ENCODE measurements at places on chromosomes 3 and 15. TPM values are rescaled to one million over a fixed set of nuclear protein-coding genes. Genes with fewer than 3 reads are reported as not detected.

DNA sequence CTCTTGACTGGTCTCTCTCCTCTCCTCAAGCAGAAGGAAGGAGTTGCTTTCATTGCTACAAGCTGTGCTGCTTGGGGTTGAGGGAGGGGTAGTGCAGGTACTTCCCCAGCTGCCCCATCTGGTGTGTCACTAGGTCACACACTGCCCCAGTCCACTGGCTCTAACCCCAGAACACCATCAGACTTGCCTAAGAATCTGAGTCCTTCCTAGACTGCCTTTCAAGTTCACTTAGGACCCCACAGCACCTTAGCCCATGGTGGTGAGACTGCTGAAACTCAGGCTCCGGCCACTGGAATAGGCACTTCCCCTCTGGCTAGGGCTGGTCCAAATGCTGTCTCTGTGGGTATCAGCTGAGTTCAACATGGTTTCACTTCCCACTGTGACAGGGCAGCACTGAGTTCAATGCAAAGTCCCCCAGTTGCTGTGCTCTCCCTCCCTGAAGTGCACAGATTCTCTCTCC is 279.7 kb upstream of the GOLGA6L4 start:
- H3K27me3 ChIP-seq = peaks cover 8% of the 10 kb centered on the region
- no peak overlapping the region for H3K27ac ChIP-seq
- H3K4me1 ChIP-seq = no peaks in the 10 kb centered on the region
- DNase-seq = no peak
- H3K4me3 ChIP-seq = no peak overlapping the region

- H3K27me3 ChIP-seq = no peaks in the 10 kb centered on the region
- H3K36me3 ChIP-seq = peaks cover 8% of the 10 kb centered on the region
- no peak for DNase-seq
- H3K4me3 ChIP-seq = no peak overlapping the region
Observed at GRCh38 chr3:53023072-53023823, 22.6 kb downstream of the SFMBT1 start.

ARGFX gene
- total RNA-seq = not detected

DNA sequence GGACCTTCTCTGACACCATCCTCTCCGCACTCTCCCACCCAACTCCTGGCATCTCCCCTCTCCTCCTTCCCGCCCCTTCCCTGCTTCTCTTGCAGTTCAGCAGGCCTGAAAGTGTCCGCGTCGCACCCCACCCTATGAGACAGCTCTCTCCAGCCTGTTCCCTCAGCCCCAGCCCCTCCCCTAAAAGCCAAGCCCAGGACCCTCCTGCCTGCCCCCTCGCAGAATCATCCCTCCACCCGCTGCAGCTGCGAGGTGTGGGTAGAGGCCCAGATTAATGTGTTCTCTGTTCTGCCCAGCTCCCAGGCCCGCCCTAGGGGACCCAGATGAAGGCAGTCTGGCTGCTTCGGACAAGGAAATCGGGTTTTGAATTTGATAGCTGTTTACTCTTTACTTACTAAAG is 410 bp downstream of the PRR23E start:
- H3K36me3 ChIP-seq = no peaks in the 10 kb centered on the region
- H3K27me3 ChIP-seq = peaks cover 2% of the 10 kb centered on the region
- H3K4me3 ChIP-seq = no peak overlapping the region
- H3K27ac ChIP-seq = no peak overlapping the region
- H3K4me1 ChIP-seq = no peaks in the 10 kb centered on the region
- no peak for DNase-seq

DNA sequence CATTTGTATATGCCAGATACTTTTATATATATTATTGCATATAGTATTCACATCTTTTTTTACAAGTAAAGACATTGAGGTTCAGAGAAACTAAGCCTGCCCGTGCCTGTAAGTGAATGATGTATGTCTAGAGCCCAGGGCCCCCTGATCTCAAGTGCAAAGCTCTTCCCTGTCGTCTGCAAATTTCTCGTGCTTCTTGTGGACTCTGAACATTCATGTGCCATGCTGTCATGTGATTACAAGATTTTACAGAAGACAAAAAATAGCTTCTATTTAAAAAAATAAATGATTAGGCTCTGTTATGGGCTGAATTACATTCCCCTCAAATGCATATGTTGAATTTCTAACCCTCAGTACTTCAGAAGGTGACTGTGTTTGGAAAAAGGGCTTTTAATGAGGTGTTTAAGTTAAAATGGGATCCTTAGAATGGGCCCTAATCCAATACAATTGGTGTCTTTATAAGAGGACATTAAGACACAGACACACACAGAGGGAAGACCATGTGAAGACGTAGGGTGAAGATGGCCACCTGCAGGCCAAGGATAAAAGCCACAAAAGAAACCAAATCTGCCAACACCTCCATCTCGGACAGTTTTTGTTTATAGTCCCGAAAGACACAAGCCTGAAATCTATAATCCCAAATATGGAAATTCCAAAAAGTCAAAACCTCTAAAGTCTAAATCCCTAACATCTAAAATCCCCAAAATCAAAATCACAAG is 3.9 kb upstream of the MASP1 start:
- H3K4me1 ChIP-seq = no peaks in the 10 kb centered on the region
- H3K4me3 ChIP-seq = no peak overlapping the region
- DNase-seq = no peak
- H3K27ac ChIP-seq = no peak overlapping the region

DNA sequence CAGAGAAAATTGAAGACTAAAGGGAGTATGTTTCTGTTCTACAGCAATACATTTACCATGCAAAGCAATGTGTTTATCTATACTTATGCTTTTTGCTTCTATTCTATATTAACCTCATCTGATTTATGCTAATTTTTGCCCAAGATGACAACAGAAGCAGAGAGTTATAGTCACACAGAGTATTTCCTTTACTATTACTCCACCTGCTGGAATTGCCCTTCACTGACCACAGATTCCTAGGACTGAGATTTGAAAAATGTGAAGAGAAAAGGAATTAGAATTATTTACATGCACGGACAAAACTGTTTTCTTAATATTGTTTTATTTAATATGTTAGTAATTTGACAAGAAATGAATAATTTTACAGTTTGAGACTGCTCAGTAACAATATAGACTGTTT is 745.6 kb downstream of the VGLL3 start:
- no peaks in the 10 kb centered on the region for H3K36me3 ChIP-seq
- no peak overlapping the region for H3K4me3 ChIP-seq
- no peaks in the 10 kb centered on the region for H3K27me3 ChIP-seq
- no peak for DNase-seq

DNA sequence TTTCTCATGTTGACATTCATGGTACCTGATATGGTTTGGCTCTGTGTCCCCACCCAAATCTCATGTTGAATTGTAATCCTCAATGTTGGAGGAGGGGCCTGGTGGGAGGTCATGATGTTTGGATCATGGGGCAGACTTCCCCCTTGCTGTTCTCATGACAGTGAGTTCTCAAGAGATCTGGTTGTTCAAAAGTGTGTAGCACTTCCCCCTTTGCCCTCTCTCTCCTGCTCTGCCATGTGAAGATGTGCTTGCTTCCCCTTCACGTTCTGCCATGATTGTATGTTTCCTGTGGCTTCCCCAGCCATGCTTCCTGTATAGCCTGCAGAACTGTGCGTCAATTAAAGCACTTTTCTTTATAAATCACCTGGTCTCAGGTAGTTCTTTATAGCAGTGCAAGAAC is 3.3 kb upstream of the UBL7 start:
- peaks cover 44% of the 10 kb centered on the region for H3K4me1 ChIP-seq
- H3K27ac ChIP-seq = peak overlapping the region; percentile 41
- H3K36me3 ChIP-seq = peaks cover 43% of the 10 kb centered on the region
- no peaks in the 10 kb centered on the region for H3K27me3 ChIP-seq

DNA sequence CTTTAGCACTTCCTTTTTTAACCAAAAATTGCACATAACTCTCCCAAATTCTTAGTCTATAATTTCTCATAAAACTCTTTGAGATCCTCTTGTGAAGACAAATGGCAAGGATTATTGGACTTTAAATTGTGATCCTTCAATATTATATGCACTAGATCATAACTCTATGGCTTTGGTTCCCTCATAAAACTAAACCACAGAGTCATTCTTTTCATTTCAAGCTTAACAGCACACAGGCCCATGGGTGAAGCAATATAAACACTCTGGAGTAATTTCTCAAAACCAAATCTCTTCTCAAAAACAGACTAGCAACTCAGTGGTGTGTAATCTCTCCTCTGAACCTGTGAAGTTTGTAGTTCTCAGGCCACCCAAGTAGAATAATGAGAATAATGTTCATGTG is 171.0 kb upstream of the NECTIN3 start:
- H3K4me1 ChIP-seq = no peaks in the 10 kb centered on the region
- no peak overlapping the region for H3K27ac ChIP-seq
- H3K36me3 ChIP-seq = no peaks in the 10 kb centered on the region
- peaks cover 6% of the 10 kb centered on the region for H3K27me3 ChIP-seq
- DNase-seq = no peak

DNA sequence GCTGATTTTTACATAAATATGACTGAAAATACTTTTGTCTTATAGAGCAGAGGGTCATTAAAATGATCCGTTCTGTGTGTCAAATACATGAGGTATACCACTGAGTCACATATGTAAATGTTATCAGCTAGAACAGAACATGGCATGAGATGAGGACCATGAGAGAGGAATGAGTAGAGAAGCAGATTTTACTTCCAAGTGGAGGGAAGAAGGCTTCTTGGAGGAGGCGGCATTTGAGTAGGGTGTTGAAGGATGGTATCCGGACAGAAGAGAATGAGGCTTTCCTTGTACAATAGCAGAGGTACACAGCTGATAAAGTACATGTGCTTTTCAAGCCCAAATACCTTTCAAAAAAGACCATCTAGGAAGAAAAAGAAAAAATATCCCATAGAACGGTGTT is 4.8 kb downstream of the LIPC start:
- H3K4me1 ChIP-seq = peaks cover 14% of the 10 kb centered on the region
- no peak overlapping the region for H3K4me3 ChIP-seq
- no peaks in the 10 kb centered on the region for H3K36me3 ChIP-seq
- no peaks in the 10 kb centered on the region for H3K27me3 ChIP-seq
- DNase-seq = no peak

THPO gene
- not detected for total RNA-seq

NR1I2 gene
- total RNA-seq = 0.20 TPM

DNA sequence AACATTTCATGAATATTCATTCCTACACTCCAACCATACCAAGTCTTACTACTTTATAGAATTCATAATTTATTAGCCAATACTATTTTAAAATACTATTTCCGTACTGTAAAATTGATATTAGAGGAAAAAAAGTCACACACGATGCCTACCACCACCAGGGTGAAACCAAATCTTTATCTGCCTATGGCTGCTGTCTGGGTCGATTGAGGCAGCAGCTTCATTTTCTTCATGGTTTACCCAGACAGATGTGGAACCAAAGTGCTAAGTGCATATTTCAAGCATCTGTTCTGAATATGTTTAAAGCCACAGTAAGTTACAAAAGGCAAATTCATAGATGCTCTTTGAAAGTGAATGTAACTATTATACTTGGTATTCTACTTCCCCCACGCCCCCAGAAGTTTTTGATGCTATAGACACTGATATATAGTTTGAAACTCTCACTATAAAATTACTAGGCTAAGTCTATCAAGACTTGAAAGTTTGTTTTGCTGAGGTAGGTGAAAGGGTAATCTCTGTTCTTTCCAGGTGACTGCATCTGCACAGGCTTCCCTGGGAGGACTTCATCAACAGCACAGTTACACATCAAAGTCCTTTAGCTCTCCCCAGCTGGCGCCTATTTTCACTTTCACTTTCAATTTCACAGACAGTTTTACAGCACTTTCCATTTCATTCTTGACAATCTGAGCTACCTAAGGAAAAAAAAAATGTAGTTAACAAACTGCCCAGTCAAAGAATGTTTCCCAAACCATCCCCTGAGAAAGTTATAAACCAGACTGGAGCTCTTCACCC is 113.9 kb downstream of the POLQ start:
- H3K27me3 ChIP-seq = no peaks in the 10 kb centered on the region
- no peak overlapping the region for H3K4me3 ChIP-seq
- peaks cover 63% of the 10 kb centered on the region for H3K36me3 ChIP-seq
- H3K27ac ChIP-seq = peak overlapping the region; percentile 41

GALNT15 gene
- not detected for total RNA-seq

GRCh38 chr3:120449701-120450599 is 842 bp downstream of the FSTL1 start:
- H3K4me3 ChIP-seq = peak overlapping the region; percentile 69
- H3K36me3 ChIP-seq = no peaks in the 10 kb centered on the region
- H3K4me1 ChIP-seq = peaks cover 12% of the 10 kb centered on the region
- no peak overlapping the region for H3K27ac ChIP-seq

GCSAM gene
- total RNA-seq = 19.9 TPM

WDR93 gene
- not detected for total RNA-seq

KBTBD13 gene
- total RNA-seq = not detected

MYEF2 gene
- total RNA-seq = 27.1 TPM

NPAP1 gene
- total RNA-seq = not detected

DNA sequence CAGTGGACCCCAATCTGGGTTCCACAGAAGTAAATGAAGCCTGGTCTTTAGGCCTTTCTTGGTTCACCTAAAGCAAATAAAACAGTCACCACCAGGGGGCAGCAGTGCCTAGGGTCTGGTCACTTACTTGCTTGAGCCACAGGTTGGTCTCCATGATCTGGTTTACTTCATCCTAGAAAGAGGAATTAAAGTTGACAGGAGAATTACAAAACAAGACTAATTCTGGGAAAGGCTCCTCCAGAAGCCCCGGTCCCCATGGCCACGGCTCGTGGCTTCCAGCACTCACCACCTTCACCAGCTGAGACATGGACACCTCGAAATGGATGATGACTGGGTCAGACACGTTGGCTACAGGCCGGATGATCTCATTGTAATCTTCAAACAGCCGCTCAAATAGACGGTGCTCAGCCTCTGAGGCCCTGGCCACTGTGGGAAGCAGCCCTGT is 2.3 kb downstream of the CHRNA3 start:
- H3K36me3 ChIP-seq = no peaks in the 10 kb centered on the region
- peak; percentile 79 for DNase-seq
- no peak overlapping the region for H3K4me3 ChIP-seq

- no peak overlapping the region for H3K4me3 ChIP-seq
Observed at GRCh38 chr15:57059026-57059660, 140.7 kb downstream of the TCF12 start.

GRCh38 chr15:91055548-91056331 is 33.3 kb upstream of the VPS33B start:
- no peaks in the 10 kb centered on the region for H3K36me3 ChIP-seq
- no peaks in the 10 kb centered on the region for H3K4me1 ChIP-seq
- H3K27ac ChIP-seq = no peak overlapping the region
- H3K4me3 ChIP-seq = no peak overlapping the region
- DNase-seq = peak; percentile 38
- peaks cover 74% of the 10 kb centered on the region for H3K27me3 ChIP-seq

ZFYVE19 gene
- total RNA-seq = 27.2 TPM

GRCh38 chr3:61493339-61493738 is 68.0 kb upstream of the PTPRG start:
- no peak for DNase-seq
- no peaks in the 10 kb centered on the region for H3K36me3 ChIP-seq
- no peak overlapping the region for H3K27ac ChIP-seq
- no peaks in the 10 kb centered on the region for H3K27me3 ChIP-seq
- no peak overlapping the region for H3K4me3 ChIP-seq
- H3K4me1 ChIP-seq = no peaks in the 10 kb centered on the region

All from activated CD4-positive, alpha-beta memory T cell treated with anti-CD3 and anti-CD28 coated beads, Interleukin-2, amount 10 ng/mL, durations not matched to agents 7 days and 5 days (primary cell).